ENCODE measurements at places on chromosomes 1 and 21. TPM values are rescaled to one million over a fixed set of nuclear protein-coding genes. Genes with fewer than 3 reads are reported as not detected.

The PPM1J gene
- total RNA-seq = 0.49 TPM

The FABP3 gene
- 5.5 TPM for total RNA-seq

The CHRNB2 gene
- total RNA-seq = not detected

The TRIM67 gene
- total RNA-seq = not detected

The ADAMTS4 gene
- total RNA-seq = 9.7 TPM

The FAM72C gene
- total RNA-seq = 0.16 TPM

All from bladder microvascular endothelial cell (primary cell).